Stimulated activated CD4-positive, alpha-beta T cell treated with anti-CD3 and anti-CD28 coated beads, Interleukin-4, amount 100 ng/mL, for 24 hours (primary cell): ENCODE measurements at places on chromosomes 7 and 10.

- peak; percentile 73 for DNase-seq
These were observed 11.3 kb downstream of the C10orf105 start for GRCh38 chr10:71708301-71708703.

DNA sequence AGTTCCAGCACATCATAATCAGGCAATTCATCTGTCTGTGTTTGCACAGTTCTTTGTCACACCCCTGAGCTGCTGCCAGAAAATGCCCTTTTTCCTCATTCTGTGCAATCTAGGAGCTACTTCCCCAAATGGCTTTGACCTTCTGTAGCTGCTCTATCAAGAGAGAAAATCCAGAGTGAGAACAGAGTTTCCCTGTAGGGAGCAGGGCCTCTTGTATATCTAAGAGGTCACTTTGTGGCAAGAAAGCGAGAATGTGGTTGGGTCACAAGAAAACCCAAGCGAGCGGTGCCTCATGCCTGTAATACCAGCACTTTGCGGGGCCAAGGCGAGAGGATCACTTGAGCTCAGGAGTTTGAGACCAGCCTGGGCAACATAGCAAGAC is 24.3 kb downstream of the SLC29A3 start:
- DNase-seq = no peak

DNA sequence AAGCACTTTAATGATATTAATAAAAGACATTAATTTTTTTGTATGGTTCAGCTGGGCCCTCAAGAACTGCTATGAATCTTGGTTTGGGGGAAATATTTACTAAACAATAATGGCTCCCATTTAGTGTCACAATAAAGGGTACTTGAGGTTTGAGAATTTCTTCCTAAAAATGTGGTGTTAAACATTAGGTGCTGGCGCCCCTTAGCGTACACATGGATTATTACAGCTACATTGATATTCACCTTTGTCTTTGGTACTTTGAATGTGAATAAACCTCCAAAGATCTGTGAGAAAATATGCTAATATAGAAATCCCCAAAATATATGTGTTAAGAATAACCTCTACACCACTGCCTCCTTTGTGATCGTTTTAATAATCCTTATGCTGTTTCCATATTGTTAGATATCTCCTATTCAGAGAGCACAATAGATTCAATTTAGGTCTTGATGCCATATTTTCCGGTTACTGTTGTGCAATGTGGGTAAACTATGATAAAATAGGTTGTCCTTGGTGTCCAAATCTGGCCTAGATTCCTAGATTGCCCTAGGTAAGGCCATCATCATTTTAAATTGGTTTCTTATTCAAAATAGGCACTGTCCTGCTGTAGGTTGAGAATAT is 161.8 kb upstream of the CACNA2D1 start:
- no peak for DNase-seq

- no peak for DNase-seq
These were observed 78.1 kb downstream of the CDK1 start for GRCh38 chr10:60856405-60856804.

DNA sequence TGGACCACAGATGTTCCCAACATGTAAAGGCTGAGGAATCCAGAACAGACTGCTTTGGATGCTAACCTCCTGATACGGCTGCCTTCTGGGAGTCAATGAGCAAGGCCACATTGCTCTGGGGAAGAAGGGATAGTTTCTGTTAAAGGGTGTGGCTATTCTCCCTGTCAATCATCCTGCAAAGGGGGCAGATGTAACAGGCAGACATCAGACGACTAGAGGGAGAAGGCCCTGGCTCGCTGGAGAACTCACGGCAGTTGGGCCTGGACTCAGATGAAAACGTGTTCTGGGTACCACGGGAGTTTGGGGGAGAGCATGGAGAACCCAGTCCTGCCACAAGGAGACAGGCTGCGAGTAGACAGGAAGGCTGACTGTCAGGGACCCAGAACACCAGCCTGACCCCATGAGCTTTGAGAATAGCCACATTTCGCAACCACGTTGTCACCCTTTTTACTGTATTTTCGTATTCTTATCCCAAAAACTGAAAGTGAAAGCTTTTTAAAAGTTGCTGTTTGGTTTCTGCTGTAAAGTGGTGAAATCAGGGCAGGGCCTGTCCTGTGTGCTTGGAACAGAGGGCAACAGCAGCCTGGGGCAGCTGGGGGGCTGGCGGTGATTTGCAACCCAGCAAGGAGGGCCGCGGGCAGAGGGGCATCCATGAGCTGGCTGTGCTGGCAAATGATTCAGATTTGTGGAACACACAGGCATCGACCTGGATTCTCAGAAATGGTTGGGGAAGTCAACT is 95.3 kb downstream of the MYOF start:
- peak; percentile 10 for DNase-seq

DNA sequence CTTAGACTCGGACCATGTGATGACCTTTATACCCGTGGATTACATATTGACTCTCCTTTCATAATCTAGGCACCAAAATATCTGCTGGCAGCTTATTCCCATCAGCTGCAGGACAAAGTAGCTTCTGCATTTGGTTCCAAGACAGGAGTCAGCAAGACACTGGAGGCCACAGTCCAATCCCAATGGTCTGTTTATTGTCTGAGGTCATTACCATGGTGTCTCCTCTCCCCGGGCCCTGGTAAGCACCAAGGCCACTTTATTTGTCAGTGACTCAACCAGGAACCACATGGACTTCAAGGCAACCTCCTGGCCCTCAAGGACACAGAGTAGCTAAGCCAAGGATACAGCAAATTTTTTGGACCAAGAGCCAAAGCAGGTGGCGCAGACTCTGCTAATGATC is 36.1 kb downstream of the KCNMA1 start:
- no peak for DNase-seq

GRCh38 chr10:75294518-75294865 is 58.7 kb upstream of the COMTD1 start:
- DNase-seq = no peak

DNA sequence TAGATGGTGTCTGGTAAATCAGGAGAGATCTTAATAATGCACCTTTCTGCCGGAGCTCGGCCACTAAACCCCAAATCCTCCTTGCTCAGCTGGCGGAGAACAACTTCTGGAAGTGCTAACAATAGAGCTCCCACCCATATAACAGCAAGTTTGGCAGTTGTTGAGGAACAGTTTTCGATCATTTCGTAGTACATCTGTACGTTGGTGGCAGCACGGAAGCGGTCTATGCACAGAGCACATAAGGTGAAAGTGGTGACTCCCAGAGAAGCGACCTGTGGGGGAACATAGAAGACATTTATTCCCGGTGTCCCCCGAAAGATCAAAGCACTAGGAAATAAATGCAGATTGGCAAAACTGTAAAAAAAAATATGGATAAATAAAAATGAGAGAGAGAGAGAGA is 18.5 kb downstream of the GPR37 start:
- no peak for DNase-seq

GRCh38 chr7:133633055-133633454 is 380.2 kb downstream of the EXOC4 start:
- no peak for DNase-seq

GRCh38 chr7:147485660-147486210 is 1104.8 kb upstream of the C7orf33 start:
- DNase-seq = no peak

GRCh38 chr10:60434418-60435046 is 44.9 kb upstream of the ANK3 start:
- DNase-seq = no peak

DNA sequence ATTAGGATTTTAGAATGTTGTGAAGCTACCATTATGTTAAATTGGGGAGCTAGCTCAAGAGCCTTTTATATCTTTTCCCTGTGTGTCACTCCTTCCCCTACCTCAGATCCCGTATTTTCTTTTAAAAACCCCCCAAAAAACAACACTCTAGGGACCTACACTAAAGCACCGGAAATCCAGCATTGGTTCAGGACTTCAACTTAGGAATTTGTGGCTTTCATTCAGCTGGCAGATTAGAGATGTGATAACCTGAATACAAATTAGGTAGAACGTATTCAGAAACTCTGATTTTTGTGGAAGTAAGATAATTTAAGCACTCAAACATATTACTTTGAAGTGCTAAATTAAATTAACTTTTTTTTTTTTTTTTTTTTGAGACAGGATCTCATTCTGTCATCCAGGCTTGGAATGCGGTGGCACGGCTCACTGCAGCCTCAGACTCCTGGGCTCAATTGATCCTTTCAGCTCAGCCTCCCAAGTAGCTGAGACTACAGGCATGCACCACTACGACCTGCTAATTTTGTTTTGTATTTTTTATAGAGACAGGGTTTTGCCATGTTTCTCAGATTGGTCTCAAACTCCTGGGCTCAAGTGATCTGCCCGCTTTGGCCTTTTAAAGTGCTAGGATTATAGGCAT is 6.8 kb downstream of the TBC1D12 start:
- DNase-seq = no peak

DNA sequence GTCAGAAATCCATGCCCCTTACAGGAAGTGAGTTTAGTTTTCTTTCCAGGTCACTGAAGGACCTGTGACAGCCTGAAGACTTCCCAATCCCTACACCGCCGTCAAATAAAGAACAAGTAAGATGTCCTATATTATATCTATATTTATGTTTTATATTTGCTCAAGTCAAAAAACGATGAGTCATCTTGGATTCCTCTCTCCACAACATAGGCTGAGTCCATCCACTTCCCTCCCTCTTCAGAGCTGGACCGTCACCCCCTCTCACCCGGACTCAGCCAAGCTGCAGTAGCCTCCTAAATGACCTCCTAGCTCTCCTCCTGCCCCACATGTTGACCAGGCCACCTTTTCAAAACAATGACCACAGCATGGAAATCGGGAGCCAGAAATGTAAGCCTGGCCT is 53.5 kb downstream of the GLI3 start:
- no peak for DNase-seq

GRCh38 chr7:91710881-91711280 is 169.6 kb downstream of the MTERF1 start:
- DNase-seq = no peak

- DNase-seq = no peak
These were observed 172.8 kb upstream of the IMMP2L start for GRCh38 chr7:111734954-111735660.

GRCh38 chr10:101438881-101439391 is 85.0 kb downstream of the BTRC start:
- DNase-seq = no peak

- no peak for DNase-seq
These were observed 67.6 kb upstream of the C1GALT1 start for GRCh38 chr7:7114575-7115291.

DNA sequence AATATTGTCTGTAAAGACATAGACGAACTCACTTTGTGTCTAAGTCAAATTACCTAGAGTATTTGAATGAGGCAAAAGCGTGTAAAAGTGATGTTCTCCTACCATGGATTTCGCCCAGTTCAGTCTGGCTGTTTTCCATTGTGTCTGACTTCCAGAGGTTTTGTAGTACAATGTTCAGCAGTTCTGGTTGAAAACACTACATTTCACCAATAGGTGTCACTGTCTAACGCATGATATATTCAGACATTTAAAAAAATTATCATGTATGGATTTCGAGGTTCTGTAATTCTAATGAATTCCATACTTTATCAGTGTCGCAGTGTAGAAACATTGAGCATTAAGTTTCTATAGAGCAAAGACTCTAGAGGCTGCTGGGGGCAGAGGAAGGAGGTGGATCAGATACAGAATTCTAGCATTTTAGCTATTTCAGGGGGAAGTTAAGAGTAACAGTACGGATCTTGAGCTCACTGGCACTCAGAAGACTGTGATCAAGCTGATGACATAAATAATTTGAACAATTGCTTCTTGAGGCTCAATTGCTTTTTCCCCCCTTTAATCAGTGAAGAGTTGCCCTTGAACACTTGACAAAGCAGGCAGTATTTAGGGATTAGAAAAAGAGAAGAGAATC is 196.9 kb upstream of the RHOBTB1 start:
- DNase-seq = no peak

DNA sequence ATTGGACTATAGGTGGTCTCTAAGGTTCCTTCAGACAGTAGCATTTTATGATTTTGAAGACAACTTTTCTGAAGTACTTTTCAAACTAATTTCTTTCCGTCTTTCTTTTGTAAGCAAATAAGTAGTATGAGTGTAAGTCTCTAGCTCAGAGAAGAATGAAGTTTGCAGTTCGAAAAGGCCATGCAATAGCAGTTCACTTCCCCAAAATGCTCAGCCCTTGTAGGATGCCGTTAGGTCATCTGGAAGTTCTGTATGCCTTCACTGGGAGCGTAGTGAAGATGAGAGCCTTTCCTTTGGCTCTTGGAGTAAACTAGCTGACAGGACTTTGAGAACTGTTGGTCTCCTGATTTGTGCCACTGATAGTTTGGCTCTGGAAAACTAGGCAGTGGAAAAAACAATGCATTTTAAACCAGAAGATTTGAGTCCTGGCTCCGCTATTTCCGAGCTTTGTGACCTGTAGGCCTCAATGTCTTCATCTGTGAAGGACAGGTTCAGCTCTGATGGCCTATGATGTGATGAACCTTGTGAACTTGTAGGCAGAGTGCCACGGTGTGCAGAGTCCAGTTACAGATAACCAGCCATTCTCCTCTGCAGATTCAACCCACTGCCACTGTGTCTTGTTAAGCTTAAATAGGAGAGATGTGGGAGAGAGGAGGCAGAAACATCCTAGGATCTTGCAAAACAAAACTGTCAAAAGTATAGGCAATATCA is 18.8 kb downstream of the SGPL1 start:
- no peak for DNase-seq

- DNase-seq = no peak
These were observed 39.9 kb downstream of the BUB3 start for GRCh38 chr10:123194056-123194455.

DNA sequence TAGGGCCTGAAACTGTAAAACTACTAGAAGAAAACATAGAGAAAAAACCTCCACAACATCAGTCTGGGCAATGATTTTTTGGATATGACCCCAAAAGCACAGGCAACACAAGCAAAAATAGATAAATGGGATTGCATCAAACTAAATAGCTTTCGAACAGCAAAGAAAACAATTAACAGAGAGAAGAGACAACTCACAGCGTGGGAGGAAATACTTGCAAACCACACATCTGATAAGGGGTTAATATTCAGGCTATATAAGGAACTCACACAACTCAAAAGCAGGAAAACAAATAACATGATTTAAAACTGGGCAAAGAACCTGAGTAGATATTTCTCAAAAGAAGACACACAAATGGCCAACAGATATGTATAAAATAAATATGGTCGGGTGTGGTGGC is 7.7 kb upstream of the GSTK1 start:
- DNase-seq = no peak

DNA sequence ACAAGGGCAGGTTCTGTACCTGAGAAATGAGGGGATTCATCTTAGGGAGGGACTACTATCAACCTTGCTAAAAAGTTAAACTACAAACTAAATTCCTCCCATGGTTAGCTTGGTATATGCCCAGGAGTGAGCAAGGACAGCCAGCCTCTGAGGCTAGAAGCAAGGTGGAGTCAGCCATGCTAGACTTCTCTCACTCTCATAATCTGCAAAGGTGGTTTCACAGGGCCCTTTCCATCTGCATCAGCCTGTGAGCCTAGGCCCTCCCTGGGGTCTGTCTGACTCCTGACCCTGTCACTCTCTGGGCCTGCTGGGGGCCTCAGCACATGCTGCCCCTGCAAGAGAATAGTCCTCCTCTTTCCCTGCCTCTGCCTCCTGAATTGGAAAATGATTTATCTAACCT is 66.1 kb downstream of the ABCA13 start:
- DNase-seq = no peak

DNA sequence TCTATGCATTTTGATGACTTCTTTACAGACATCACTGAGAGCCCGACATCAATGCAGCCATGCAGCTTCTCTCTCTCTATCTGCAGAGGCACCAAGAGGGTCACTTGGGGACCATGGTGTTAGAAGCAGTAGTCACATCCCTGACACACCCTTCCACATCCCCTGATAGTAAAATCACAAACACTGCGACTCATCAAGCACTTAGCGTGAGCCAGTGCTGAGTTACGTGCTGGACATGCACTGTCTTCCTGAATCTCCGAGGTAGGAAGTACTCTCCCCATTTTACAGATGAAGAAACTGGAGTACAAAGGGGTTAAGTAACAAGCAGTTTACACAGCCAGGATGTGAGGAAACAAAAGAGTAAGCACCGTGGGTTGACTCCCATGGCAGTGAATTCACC is 109.2 kb downstream of the OSBPL3 start:
- no peak for DNase-seq
